ENCODE measurements at places on chromosomes 2 and 18.

DNA sequence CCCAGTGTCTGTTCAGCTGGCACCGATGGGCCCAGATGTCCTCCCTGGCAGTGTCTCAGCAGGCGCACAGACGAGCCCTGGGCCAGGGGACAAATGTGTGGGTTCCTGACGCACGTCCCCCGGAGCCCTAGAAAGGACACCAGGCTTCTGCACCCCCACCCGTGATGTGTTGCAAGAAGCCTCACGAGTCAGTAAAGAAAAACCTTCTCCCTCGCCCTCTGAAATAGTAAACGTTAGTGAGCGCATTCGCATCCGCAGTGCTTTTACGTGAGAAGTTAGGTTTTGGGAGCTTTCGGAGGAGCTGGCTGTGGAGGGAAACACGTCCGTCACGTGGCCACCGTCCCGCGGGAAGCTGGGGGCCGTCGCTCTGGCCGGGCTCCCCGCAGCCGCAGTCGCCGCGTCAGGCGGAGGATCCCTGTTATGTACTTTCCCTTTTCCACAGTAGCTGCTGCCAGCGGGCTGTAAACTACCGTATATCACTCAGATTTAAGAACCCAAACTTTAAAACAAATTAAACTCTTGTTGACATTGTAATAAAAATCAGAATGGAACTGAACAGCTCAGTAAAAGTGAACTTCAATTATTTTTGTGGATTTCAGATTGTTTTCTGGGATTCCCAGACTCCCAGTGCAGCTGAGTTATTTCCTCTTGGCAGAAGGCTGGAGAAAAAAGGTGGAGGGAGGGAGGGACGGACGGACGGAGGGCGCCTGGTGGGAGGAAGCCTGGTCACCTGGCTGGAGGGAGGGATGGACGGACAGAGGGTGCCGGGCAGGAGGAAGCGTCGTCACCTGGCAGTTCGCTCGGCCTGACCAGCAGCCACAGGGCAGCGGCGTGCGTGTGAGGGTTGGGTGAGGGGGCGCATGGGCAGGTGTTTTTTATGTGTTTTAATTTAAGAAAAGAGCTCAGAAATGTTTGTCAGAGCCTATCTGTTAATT, 112.1 kb downstream of the NFATC1 start:
- peak; percentile 27 for DNase-seq

GRCh38 chr2:162106146-162106551, 32.1 kb upstream of the DPP4 start:
- no peak for DNase-seq

DNA sequence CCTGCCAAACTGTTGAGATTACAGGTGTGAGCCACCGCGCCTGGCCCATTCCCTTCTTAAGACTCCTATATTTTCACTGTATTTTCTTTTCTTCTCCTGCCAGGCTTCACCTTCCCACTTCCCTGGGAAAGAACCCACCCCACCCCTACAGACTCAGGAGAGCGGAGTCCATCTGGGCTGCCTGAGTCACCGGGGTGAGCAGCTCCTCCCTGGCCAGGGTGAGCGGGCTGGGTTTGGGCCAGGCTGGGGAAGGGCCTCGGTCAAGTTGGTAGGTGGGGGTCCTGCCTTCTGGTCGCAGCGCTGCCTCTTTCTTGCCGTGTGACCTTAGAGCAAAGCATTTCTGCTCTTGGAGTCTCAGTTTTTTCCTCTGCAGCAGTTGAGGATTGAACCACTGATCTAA, 2.1 kb upstream of the GAREM2 start:
- DNase-seq = no peak

DNA sequence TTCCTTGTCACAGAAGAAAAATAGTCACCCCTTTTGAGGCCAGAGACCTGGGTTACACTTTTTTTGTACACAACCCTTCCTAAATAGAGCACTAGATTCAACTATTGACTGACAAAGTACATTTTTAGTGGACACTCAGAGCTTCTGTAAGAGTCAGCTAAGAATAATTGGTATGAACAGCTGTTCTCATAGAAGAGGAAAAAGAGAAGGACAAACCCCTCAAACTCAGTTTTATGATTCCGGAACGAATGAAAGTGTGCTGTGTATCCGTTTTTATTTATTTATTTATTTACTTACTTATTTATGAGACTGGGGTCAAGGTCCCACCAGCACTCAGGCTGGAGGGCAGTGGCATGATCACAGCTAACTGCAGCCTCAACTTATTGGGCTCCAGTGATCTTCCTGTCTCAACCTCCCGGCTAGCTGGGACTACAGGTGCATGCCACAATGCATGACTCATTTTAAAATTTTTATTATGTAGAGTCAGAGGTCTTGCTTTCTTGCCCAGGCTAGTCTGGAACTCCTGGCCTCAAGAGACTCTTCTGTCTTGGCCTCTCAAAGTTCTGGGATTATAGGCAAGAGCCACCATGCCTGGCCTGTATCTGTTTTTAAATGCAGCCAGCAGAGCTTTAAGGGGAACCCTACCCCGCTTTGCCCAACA, 36.0 kb upstream of the FZD5 start:
- DNase-seq = no peak

DNA sequence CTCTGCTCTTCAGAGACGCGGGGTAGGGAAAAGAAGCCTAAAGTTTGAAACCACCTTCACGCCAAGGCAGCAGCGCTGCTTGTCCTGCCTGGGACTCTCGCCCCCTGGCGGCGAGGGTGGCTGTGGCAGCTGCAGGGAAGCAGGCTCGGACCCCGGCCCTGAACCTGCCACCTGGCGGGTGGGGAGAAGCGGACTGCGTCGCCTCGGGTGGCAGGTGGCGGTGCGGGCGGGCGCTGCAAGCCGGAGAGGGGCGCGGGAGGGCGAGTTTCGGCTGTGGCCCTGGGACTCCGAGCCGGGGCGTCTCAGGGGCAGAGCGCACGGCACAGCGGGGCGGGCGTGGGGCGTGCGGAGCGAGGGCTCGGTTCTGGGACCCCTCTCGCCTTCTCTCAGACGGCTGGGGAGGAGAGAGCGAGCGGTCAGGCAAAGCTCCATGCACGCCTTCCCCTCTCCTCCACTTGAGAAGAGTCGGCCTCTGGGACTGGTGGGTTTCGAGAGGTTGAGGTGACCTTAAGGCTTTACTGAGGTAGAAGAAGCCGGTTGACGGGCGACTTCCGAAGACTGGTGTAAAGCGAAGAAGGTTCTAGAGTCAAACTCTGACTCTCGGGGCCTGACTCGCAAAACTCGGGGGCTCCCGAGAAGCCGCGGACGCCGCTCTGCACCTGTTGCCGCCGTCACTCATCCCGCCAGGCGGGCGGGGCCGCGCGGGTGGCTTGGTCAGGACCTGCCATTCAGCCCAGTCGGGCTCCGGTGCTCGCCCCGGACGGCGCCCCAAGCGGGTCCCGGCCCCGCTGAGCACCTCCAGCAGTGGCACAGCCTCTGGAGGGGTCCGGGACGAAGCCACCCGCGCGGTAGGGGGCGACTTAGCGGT, 1.1 kb upstream of the BOLL start:
- no peak for DNase-seq

DNA sequence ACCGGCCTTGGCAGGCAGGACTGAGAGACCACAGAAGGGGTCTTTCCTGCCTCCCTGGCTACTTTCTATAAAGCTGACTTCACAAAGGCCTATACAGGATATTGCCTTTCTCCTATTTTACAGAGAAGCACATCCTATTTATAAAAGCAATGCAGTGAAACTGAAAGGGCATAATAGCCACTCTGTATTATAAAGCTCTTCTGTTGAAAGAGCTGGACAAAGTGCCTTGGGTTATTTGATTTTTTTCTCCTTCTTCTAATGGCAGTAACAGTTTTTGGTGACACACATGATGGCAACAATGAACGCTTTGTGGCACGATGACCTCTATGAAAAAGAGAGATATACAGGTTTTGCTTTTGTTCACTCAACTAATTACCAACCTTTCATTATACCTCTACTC, 281.1 kb downstream of the ZNF516 start:
- no peak for DNase-seq

DNA sequence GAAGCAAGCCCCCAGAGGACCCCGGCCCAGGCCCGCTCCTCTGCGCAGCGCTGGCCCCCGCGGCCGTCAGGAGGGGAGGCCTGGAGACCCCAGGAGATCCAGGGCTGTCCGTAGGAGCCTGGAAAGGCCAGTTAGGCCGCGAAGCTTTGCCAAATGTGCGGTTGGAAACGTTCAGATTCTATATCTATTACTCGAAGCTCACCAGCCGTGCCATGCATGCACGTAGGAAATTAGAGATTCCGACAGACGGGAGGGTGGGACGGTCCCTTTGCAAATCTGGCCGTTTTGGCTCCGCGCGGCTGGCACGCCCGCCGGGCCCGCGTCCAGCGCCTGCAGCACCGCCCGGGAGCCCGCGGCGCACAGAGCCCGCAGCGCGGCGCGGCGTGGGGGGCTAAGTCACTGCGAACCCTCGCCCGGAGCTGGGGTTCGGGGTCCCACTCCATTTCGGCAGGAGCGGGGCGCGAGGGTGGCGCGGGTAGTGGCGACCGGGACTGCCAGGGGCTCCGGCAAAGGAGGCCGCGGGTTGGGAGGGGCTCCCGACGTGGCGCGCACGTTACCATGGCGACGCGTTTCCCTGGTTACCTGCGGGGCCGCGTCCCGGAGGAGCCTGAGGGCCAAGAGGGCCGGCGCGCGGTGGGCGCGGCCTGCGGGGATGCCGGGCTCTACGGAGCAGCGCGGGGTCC, 488.6 kb upstream of the SMIM21 start:
- no peak for DNase-seq

GRCh38 chr2:183967756-183968155, 630.6 kb upstream of the ZNF804A start:
- no peak for DNase-seq

DNA sequence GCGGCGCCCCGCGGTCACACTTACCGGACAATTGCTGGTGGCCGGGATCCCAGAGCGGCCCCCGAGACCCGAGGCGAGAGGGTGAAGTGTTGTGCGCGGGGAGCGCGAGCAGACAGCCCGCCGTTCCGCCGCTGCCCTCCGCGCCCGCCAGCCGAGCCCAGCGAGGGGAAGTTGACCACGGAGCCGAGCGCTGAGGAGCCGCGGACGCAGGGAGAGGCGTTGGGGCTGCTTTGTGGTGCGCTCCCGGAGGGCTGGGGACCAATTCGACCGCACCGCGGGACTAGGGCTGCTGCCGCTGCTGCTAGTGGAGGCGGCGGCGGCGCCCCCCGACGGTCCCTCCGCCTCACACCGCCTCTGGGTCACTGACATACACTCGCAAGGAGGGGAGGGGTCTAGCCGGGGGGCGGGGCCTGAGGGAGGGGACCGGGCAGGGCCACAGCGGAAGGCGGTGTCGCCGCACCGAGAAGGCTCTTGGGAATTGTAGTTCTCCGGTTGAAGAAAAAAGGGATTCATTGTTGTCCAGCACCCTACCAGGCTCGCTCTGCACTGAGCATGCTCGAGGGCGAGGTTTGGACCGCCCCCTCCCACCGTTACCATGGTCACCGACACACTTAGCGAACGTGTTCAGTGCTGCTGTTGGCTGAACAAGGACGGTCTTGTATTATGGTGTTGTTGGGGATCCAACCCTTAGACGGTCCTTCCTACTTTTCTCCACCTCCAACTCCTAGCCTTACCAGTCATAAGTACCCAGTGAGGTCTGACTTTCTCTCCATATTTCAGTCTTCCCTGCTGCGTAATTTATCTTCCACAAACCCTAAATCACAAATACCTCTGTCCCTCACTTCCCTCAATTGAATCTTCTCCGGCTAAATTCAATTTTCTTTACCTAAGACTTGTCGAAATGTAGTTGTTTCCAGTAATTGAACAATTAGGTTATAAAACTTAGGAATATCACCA, at the start of gene PELI1:
TSS of gene PELI1 (minus strand) at position 364 of the 957 bp plus-strand sequence. CDS start 36,110 bp downstream, outside the sequence.
- peak; percentile 97 for DNase-seq

GRCh38 chr2:168315331-168316072, 68.1 kb upstream of the STK39 start:
- no peak for DNase-seq

DNA sequence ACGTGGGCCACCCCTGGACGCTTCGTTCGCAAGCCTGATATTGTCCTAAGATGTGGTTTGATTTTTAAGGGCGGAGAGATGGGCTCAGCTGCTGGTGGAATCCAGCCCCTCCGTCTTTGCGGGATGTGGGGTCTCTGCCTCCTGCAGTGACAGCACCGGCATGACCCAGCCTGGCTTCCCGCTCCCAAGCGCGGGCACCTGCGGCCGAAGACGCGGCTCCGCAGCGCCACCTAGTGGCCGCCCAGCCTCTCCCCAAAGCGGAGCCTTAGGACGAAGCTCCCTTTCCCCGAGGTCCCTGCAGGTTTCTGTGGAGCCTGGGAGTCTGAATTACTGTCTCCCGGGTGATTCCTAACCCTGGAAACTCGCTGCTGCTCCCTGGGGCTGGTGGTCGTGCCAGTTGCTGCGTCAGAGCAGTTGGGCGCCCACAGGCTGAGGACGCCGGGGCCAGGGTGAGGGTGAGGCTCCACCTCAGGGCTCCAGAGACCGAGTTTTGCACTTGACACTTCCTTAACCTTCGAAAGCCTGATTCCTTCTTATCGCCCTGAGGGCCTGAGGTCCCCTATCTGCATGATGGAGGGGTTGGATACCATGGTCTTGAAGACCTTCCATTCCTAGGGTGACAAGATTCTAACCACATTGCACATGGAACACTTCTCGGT, 137.5 kb downstream of the TPO start:
- peak; percentile 66 for DNase-seq

GRCh38 chr2:220701115-220701514, 871.0 kb downstream of the EPHA4 start:
- DNase-seq = no peak

GRCh38 chr18:4750393-4751346, 295.6 kb upstream of the DLGAP1 start:
- DNase-seq = no peak

DNA sequence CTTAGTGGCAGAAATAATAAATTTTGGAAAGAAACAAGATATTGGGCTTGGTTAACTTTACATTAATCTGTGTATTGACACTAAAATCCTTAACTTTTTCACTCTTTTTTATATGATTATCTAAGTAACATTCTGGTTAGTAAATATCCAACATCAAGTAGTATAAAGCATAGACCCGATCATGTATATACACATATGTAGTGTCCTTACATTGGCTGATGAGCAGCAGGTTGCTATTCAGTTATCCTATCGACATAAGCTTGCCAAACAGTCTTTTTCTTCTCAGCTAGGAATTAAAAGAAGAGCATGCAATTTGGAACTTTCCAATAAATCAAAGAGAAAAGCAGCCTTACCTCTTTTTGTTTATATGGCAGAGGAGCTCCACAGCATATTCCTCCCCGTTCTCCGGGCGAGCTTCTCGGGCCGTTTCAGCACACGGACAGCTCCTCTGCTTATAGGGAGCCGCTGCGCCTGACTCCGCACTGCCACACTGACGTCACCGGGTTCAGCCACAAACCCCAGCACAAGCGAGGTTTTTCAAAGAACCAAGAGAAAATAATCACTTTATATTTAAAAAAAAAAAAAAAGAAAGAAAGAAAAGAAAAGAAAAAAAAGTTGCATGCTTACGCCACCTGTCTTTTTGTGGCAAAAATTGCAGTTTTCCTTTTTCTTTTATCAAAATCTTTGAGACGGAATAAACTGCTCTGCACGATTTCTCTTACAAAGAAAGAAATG, at the start of gene SCG2:
TSS of gene SCG2 (minus strand) at position 430 of the 735 bp plus-strand sequence. CDS start 3,079 bp downstream, outside the sequence.
- DNase-seq = peak; percentile 96

- no peak for DNase-seq
Observed at GRCh38 chr18:11775436-11776174, 75.6 kb upstream of the CHMP1B start.

GRCh38 chr18:63890950-63891304, 3.4 kb downstream of the SERPINB2 start:
- peak; percentile 40 for DNase-seq

- no peak for DNase-seq
Observed at GRCh38 chr2:63506320-63506719, 82.0 kb downstream of the WDPCP start.

- DNase-seq = no peak
Observed at GRCh38 chr2:1022178-1022577, 71.5 kb downstream of the SNTG2 start.
